ENCODE measurements at places on chromosomes 1 and 21.

GRCh38 chr1:3146907-3147306 is 77.9 kb downstream of the PRDM16 start:
- H3K27me3 ChIP-seq = no peaks in the 10 kb centered on the region
- no peak for DNase-seq
- H3K4me1 ChIP-seq = no peaks in the 10 kb centered on the region

DNA sequence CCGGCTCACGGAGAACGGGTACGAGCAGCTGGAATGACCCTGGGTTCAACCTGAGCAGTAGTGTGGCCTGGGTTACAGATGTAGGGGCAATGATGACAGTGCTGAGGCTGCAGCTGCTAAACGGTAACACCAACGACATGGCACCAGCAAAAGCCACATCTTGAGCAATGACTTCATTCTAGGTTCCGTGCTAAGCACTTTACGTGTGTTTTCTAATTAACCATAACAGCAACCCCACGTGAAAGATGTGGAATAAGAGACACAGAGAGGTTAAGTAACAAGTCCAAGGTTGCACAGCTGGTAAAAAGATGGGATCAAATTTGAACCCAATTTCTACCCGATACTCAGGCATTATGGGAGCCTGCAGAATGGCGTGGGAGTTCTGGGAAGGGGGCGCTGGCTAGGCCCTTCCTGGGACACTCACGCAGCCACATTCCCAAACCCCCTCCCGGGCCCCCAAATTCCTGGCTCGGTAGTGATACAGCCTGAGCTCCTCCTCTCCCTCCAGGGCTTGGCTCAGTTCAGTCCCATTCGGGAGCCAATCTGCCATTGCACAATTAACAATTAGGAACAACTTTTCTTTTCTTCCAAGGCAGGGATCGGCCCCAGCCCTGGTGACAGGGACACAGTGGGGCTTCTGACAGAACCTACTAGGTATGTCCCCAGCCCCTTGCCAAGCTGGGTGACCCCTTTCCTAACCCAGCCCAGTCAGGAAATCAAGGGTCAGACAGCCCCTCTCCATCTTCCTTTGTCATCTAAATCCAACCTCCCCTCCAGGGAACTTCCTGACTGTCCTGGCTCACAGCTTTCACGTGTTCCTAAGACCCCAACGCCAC is 23.8 kb upstream of the ECE1 start:
- no peak overlapping the region for H3K27ac ChIP-seq
- no peak overlapping the region for H3K4me3 ChIP-seq
- peaks cover 16% of the 10 kb centered on the region for H3K36me3 ChIP-seq
- H3K4me1 ChIP-seq = peaks cover 48% of the 10 kb centered on the region
- DNase-seq = no peak

- no peak overlapping the region for H3K27ac ChIP-seq
- no peak for DNase-seq
- no peak overlapping the region for H3K4me3 ChIP-seq
- no peaks in the 10 kb centered on the region for H3K36me3 ChIP-seq
- peaks cover 4% of the 10 kb centered on the region for H3K4me1 ChIP-seq
These were observed 41.0 kb downstream of the IL12RB2 start for GRCh38 chr1:67348586-67349252.

- H3K4me3 ChIP-seq = no peak overlapping the region
- H3K27ac ChIP-seq = no peak overlapping the region
- DNase-seq = no peak
- H3K27me3 ChIP-seq = no peaks in the 10 kb centered on the region
- no peaks in the 10 kb centered on the region for H3K36me3 ChIP-seq
These were observed 97.3 kb upstream of the BEND5 start for GRCh38 chr1:48873944-48874343.

DNA sequence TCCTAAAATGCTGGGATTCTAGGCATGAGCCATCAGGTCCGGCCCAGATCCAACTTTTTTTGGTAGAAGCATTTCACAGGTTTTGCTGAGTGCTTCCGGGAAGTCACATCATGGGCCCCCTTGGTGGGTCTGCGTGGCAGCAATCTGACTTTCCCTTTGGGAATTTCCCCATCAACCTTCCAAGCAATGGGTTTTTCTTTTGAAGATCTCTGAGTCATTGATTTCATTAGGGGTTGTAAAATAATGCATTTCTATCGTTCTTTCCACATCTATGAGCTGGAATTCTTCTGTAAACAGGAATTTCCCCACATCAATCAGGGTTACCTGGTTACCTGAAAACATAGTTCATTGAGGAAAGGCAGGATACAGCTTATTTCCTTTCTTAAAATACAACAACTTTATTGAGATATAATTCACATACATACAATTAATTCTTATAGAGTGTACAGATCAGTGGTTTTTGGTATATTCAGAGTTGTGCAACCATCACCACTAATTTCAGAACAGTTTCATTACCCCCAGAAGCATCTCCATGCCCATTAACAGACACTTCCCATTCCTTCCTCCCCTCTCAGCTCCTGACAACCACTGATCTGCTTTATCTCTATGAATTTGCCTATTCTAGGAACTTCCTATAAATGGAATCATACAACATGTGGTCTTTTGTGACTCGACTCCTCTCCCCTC is 9.9 kb upstream of the ZBTB17 start:
- no peak overlapping the region for H3K4me3 ChIP-seq
- H3K36me3 ChIP-seq = no peaks in the 10 kb centered on the region
- H3K27me3 ChIP-seq = no peaks in the 10 kb centered on the region
- H3K27ac ChIP-seq = no peak overlapping the region
- no peak for DNase-seq

- peak overlapping the region; percentile 42 for H3K27ac ChIP-seq
- peak; percentile 53 for DNase-seq
- peaks cover 54% of the 10 kb centered on the region for H3K4me1 ChIP-seq
- peak overlapping the region; percentile 24 for H3K4me3 ChIP-seq
- no peaks in the 10 kb centered on the region for H3K36me3 ChIP-seq
- H3K27me3 ChIP-seq = no peaks in the 10 kb centered on the region
These were observed 12.6 kb upstream of the RCSD1 start for GRCh38 chr1:167617153-167618147.

DNA sequence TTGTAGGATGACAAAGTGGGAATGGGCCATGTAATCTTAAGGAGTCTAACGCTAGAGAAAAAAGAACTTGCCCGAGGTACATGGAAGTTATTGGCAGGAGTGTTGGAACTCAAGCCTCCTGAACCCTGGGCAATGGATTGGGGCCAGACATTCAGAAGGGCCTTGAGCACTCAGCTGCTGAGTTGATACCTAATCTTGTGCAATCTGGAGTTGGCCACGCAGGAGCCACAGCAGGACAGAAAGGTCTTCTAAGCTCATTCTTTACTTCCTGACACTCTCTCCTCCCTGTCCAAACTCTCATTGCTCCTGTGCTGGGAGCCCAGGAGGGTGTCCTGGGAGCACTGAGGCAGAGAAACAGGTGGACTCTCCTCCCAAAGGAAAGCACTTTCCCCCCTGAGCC is 25.1 kb upstream of the CSF1 start:
- no peak overlapping the region for H3K27ac ChIP-seq
- H3K36me3 ChIP-seq = no peaks in the 10 kb centered on the region
- no peaks in the 10 kb centered on the region for H3K27me3 ChIP-seq
- H3K4me3 ChIP-seq = no peak overlapping the region
- H3K4me1 ChIP-seq = peaks cover 6% of the 10 kb centered on the region

GRCh38 chr21:31184459-31184858 is 146.2 kb upstream of the KRTAP19-8 start:
- peak overlapping the region; percentile 57 for H3K4me3 ChIP-seq
- H3K4me1 ChIP-seq = peaks cover 77% of the 10 kb centered on the region
- H3K27me3 ChIP-seq = no peaks in the 10 kb centered on the region

DNA sequence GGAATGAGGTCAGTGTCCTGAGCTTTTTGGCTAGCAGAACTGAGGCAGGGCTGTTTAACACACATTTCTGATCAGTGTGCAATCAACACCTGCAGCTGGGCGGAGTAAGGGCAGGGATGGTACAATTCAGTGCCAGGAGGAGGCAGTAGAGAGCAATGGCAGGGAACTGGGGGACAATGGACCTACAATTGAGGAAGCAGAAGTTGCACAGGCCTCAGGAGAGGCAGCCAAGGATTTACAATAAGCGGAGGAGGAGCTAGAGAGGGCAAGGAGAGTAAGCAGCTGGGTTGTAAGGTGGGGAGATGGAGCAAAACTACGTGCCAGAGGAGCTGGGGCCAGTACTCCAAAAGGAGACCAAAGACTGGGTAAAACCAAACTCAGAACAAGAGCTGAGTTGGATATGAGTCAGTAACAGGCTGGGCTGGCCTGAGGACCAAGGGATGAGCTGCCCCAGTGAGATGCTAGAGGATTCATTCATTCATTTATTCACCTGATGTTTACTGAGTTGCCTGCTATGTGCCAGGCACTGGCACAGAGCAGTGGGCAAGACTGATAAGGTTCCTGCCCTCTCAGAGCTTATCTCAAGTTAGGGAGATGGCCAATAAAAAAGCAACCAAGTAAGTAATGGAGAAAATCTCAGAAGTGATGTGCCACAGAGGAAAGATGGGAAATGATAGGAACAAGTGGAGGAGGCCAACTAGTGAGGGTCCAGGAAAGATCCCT is 10.4 kb upstream of the GALE start:
- H3K27ac ChIP-seq = no peak overlapping the region
- H3K36me3 ChIP-seq = peaks cover 32% of the 10 kb centered on the region

- no peak overlapping the region for H3K27ac ChIP-seq
- peaks cover 22% of the 10 kb centered on the region for H3K4me1 ChIP-seq
- no peaks in the 10 kb centered on the region for H3K36me3 ChIP-seq
- no peak overlapping the region for H3K4me3 ChIP-seq
These were observed 37.1 kb upstream of the H6PD start for GRCh38 chr1:9197186-9198099.

DNA sequence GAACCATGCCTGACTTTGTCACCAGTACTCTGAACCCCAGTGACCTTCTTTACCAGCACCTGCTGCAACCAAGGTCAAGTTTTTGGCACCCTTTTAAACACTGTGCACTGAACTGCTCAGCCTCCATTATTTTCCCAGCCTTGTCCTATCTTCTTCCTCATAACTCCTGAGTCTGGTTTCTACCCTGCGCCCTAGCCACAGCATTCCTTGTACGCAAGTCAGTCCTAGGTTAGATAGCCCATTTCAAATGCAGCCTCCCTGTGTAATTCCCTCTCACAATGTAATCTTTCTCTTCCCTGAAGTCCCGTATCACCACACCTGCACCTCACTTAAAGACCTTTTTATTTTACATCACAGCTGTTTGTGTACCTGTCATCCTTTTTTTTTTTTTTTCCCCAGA is 37.2 kb downstream of the DNTTIP2 start:
- peaks cover 18% of the 10 kb centered on the region for H3K4me1 ChIP-seq
- H3K27ac ChIP-seq = no peak overlapping the region
- no peak for DNase-seq

DNA sequence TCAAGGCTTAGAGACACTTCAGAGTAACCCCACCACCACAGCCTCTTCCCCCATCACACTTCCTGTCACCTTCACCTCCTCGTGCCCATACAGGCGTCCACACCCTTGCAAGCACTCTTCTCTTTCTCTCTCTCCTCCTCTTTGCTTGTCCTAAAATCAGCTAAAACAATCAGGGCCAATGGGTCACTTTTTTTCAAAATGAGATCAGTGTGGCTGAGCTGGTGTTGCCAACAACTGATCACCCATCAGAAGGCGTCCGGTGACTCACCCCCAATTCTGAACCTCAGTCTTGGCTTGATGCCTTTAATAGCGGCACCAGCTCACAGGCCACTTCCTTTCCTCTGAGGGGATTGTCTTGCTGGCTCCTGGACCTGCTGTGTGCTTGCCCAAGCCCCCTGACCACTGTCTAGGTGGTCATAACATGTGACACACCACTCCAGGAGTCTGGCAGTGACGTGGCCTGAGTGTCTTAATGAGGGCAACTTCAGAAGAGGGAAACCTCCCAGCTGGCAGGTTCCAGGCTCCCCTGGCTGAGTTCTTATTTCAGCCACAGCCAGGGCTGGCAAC is 1.6 kb downstream of the DRAXIN start:
- H3K27me3 ChIP-seq = peaks cover 26% of the 10 kb centered on the region
- no peak for DNase-seq
- H3K4me1 ChIP-seq = peaks cover 35% of the 10 kb centered on the region
- no peak overlapping the region for H3K27ac ChIP-seq

DNA sequence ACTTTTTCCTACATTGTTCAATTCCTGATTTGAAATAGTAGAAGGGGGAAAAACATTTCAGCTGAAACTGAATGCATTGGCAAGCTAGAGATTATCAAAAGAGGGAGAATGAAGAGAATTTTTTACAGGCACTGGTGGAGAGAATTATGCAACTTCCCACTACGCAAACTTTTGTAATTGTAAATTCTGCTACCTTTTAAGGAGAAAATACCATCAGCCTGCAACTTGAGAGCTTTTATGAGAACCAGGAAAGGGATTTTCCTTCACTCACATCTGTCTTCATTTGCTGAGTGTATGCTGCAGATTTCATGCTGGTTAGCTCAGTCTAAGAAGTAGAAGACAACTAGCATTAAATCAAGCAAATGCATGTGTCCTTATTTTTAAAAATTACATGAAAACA is 43.7 kb downstream of the ADAMTS1 start:
- no peak for DNase-seq
- H3K36me3 ChIP-seq = no peaks in the 10 kb centered on the region
- H3K27ac ChIP-seq = no peak overlapping the region
- H3K4me3 ChIP-seq = no peak overlapping the region
- H3K27me3 ChIP-seq = no peaks in the 10 kb centered on the region
- no peaks in the 10 kb centered on the region for H3K4me1 ChIP-seq

GRCh38 chr1:192140382-192140781 is 17.9 kb upstream of the RGS18 start:
- H3K27me3 ChIP-seq = no peaks in the 10 kb centered on the region
- no peak overlapping the region for H3K27ac ChIP-seq
- H3K36me3 ChIP-seq = no peaks in the 10 kb centered on the region
- H3K4me1 ChIP-seq = no peaks in the 10 kb centered on the region
- no peak for DNase-seq
- H3K4me3 ChIP-seq = no peak overlapping the region

DNA sequence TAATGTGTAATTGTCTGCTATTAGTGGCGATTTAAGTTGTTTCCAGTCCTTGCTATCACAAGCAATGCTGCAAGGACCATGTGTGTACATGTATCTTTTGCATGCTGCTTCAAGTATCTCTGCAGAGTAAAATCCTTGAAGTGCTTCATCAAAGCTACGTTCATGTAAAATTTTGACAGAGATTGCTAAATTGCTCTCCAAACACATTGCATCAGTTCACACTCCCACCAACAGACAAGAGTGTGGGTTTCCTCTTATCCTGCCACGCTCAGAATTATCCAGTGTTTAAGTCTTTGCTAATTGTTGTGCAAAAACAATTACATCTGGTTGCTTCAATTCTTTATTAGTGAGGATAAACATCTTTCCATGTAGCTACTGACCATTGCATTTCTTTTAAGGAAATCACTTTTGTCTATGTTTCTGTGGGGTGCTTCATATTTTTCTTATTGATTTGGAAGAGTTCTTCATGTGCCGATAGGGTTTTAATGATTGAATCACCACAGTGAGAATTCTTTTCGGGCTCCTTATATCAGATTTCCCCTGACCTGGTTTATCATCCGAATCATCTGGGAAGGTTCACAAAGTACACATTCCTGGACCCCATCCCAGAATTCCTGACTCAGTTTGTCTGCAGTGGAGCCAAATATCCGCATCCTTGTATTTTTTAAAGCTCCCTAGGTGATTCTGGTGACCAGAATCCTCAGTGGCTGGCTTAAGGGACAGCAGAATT is 56.3 kb upstream of the GALNT2 start:
- H3K27ac ChIP-seq = no peak overlapping the region
- H3K4me1 ChIP-seq = no peaks in the 10 kb centered on the region
- no peaks in the 10 kb centered on the region for H3K27me3 ChIP-seq
- H3K36me3 ChIP-seq = no peaks in the 10 kb centered on the region

Measured in CD4-positive, alpha-beta T cell (primary cell).